Stimulated activated CD4-positive, alpha-beta T cell treated with anti-CD3 and anti-CD28 coated beads, Interleukin-1b, Interleukin-23, amount 100 ng/mL, for 1 hour (primary cell): ENCODE measurements at places on chromosomes 5 and 9.

DNA sequence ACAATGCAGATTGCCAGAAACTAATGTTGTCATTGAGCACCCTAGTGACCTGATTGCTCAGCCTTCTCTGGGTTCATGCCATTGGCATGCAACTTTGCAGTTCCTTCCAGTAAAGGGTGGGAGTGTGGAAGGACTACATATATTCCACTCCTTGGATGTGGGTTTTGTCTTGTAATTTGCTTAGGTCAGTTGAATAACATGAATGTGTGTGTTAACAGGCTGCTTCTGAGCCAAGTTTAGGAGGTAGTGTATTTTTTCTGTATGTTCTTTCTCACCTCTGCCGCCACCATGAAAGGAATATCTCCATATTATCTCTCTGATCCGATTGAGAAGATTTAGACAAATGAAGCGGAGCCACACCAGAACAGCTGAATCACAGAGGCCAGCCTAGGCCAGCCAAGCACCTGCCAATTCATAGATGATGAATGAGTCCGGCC lies 1929.6 kb upstream of the CDH6 start:
- no peak for DNase-seq

DNA sequence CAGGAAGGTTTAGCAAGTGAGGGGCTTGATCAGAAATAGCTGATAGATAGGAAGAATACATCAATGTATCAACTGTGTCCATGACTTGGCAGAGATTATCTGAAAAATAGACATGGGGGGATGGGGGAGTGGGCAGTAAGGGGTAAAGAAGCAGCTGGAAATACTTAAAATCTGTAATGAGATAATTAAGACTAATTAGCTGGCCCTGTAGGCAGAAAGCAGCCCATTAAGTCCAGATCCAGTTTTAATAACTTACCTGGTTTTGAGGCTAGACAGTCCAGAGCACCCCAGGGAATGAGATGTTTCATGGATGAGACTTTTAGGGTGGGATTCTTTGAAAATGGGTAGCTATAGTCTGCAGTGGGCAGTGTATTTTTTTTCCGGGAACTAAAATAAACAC lies 116.9 kb upstream of the TLX3 start:
- no peak for DNase-seq

DNA sequence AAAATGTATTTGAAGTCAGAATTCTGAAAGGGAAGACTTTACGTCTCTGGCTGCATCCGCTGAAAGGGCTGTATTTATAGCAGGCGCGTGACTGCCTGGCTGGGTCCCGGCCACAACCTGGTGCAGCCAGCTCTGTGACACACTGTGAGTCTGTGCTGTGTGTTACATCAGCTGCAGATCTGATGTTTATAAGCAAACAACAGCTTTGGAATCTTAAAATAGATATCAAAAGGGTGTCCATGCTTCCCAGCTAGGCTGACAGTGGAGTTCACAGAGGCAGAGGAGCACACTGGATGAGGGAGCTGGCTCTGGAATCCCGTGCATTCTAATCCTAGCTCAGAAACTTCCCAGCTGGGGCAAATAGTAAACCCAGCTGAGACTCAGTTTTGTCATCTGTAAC lies 433.4 kb upstream of the BRINP1 start:
- no peak for DNase-seq

GRCh38 chr9:16612627-16613026 lies 257.8 kb downstream of the BNC2 start:
- no peak for DNase-seq

DNA sequence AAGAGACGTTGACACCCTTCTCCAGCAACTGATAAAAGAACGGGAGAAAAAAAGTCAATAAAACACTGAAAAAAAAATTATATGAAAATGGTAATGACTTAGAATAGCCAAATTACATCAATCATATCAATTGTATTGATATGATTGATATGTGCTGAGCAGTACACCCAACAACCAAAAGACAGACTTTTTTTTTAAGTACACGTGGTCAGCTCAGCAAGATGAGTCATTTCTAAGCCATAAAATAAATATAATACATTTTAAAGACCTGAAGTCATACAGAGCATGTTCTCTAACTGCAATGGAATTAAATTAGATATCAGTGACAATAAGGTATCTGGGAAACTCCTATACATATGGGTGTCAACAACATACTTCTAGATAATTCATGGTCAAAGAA lies 30.9 kb upstream of the OLFM1 start:
- no peak for DNase-seq

DNA sequence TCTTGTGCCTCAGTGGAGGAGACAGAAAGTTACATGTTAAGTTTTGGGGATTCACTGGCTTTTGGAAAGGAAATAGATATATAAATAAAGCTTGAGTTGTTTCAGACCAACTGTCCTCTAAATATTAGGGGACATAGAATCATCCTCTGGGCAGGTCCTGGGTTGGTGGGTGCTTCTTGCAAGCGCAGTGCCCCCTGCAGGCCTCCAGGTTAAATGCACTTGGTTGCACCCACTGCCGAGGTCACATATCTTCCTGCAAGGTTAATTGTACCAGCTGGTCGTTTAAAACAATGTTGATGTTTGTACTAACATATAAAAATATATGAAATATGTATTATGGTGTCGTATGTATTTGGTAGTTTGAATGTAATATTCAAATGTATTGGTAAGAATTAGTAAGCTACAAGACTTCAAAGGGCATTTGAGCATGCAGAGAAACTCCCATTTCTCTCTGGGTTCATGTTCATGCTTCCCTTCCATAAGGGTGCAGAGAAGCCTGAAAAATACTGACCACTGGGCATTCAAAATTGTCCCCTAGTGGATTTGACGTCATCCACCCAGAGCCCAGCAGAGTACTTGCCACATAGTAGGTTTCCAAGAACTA lies 87.0 kb downstream of the ZNF618 start:
- DNase-seq = no peak

- no peak for DNase-seq
Measured at GRCh38 chr9:6780690-6781089, 22.9 kb downstream of the KDM4C start.

- DNase-seq = no peak
Measured at GRCh38 chr5:88480245-88480644, 211.6 kb upstream of the TMEM161B start.

DNA sequence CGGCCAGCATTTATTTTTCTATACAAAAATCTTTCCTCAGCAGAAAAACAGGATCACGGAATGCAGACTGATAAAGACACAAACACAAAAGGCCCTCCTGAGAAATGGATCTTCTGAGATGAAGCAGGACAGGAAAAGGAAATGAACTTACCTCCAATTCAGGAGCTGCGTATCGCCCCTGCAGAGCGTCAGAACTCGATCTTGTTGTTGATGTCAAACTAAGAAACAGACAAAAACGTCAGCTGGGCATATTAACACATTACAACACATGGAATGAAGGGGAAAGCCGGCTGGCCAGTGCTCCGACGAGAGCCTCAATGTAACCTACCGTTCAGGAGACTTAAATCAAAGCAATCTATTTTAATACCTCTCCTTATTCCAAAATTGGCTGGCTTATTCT lies 105.1 kb downstream of the SERINC5 start:
- no peak for DNase-seq

DNA sequence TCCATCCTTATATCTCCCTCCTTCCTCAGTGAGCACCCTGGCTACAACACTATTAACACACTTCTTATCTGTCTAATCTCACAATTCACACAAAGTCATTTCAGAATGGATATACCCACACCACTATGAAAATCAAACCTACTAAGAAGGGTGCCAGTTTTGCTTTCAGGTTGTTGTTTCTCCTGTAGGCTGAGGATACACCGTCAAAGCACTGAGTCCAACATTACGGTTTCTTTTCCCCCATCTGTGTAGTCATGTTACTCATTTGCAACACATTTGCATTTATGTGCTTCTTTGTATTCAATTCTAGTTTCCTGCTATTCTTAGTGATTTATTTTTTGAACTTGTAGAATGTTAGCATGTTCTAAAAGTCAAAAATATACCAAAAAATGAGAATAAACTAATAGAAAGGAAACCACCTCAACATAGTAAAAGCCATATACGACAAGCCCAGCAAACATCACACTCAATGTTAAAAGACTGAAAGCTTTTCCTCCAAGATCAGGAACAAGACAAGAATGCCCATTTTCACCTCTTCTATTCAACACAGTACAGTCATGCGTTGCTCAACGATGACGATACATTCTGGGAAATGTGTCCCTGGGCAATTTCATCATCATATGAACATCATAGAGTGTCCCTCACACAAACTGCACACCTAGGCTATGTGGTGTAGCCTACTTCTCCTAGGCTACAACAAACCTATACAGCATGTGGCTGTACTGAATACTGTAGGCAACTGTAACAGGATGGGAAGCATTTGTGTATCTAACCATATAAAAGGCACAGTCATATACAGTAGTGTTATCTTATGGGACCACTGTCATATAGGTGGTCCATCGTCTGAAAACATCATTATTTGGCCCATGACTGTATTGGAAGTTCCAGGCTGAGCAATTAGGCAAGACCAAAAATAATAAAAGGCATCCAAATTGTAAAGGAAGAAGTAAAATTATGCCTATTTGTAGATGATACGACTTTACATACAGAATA lies 6.3 kb downstream of the ROR2 start:
- no peak for DNase-seq

- no peak for DNase-seq
Measured at GRCh38 chr9:118643118-118643517, 726.1 kb downstream of the BRINP1 start.

DNA sequence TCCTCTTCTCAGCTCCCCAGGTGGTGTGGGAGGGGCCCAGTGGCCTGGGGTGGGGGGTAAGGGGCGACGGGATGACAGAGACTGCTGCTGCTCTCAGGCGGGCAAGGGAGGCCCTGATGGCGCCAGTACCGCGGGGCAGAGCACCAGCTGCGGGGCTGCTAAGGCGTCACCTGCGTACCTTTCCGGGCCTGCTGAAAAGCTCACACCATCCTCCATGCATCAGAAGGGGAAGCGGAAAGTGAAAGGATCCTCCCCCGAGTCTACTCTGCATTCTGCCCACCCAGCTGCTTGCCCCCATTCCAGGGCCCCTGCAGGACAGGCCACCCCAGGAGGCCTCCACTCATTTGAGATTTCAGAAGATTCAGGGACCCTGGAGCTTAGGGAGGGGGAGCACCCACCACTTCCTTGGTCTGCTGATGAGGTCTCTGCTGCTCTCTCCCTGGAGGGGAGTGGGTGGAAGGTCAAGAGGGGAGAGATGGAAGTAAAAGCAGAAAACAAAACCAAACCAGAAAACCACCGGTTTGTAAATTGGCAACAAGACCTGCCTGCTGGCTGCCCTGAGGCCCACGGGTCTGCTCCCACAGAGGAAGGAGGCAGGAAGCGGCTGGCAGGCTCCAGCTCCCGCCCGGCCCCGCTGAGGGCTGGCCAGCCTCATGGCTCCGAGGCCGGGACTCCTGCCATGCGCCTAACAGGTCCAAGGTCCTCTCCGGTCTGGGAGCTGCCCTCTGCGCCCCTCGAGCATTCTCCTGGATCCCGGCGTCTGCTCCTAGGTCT lies 33.6 kb downstream of the PRRT1B start:
- peak; percentile 12 for DNase-seq

DNA sequence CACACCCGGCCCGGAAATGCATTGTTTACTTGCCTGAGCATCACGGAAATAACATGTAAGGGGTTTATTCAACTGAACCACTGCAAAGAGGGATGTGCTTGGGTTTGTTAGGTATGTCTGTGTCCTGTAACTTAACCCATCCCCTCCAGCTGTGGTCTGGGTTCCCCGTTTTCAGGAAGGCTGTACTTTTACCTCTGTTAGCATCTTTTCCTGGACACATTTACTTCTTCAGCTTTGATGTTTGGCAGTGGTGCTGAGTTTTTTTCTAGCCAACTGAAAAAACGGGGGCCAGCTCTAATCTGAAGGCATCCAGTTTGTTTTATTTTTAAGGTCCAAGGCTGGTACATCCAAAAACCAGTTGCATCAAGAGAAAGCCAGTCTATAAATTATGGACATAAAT lies 561.8 kb downstream of the BNC2 start:
- DNase-seq = no peak

DNA sequence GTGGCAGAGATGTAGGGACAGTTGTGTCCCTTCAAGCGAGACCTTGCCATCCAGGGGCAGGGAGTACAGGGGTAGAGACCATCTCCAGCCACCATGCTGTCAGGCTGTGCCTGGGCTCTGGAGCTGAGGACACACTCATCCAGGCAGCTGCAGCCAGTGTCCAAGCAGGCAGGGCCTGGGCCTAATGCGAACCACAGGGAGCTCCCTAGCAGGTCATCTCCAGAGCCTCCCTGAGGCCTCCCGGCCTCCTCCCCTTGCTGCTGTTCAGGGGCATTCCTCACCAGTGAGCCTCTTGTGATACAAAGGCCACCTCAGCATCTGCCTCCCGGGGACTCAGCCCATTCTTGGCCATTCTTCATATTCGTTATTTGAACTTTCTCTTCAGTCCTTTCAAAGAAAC lies 35.0 kb downstream of the TPPP start:
- no peak for DNase-seq

GRCh38 chr5:7850395-7851239 lies at the start of gene CFAP90:
Gene CFAP90, minus strand, starts transcription at chr5:7851133. Its CDS starts 112 bp downstream, at chr5:7851021.
- DNase-seq = no peak

DNA sequence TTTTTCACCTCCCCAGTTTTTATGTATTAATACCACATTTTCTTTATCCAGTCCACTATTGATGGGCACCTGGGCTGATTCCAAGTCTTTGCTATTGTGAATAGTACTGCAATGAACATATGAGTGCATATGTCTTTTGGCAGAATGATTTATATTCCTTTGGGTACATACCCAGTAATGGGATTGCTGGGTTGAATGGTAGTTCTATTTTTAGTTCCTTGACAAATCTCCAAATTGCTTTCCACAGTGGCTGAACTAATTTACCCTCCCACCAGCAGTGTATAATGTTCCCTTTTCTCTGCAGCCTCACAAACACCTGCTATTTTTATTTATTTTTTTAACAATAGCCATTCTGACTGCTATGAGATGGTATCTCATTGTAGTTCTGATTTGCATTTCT lies 340.2 kb downstream of the ADAMTS6 start:
- DNase-seq = no peak

DNA sequence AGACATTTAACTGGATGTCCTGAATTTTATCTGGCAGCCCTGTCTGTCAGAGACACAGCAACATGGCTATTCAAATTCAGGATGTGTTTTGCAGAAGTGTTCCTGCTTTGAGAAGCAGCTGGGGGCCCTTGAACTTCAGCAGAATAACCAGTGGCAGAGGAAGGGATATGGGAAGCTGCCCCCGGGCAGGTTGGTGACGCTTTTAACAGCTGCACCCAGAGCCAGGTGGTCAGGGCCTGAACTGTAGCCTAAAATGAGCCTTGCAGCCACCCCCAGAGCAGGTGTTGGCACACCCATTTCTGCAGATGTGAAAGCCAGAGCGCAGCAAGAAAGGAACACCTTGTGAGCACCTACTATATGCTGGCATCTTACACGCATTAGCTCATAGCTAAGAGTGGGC lies 128.7 kb upstream of the BOD1 start:
- no peak for DNase-seq
